ENCODE measurements at places on chromosomes 11 and 22.

GRCh38 chr11:114166897-114167323 is 107.4 kb downstream of the ZBTB16 start:
- no peak for DNase-seq

DNA sequence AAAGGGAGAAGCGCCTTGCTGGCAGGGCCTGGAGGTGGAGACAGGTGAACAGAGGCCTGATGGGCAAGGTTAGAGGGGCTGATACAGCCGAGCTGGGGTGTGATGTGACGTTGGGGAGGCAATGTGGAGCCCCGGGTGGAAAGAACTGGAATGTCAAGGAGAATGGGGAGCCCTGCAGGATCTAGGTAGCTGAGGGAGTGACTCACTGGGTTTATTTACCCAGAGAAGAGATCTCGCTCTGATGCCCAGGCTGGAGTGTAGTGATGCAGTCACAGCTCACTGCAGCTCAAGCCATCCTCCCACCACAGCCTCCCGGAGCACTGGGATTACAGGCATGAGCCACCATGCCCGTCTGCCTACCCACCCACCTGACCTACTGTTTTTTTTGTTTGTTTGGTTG is 1.9 kb upstream of the CYB5R3 start:
- DNase-seq, result no peak

DNA sequence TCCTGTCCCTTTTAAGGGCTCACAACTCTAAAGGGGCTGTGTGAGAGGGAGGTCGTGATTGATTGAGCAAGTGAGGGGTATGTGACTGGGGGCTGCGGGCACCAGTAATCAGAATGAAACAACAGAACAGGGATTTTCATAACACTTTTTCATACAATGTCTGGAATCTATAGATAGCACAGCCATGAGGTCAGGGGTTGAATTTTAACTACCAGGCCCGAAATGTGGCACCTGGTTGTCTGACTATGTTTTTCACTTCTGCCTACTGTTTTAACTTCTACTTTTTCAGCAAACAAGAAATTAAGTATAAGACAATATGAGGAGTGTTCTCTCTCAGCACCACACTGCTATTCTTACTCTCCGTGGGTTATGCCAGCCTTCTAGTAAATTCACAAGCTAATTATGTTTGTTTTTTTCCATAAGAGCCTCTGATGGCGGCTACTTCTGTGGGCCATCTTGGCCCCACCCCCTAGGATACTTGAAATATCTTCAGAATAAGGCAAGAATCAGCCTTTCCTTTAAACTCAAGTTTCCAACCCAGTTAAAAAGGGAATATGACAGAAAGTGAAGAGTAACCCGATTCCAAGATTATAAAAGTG is 552.8 kb upstream of the CHORDC1 start:
- DNase-seq, result no peak

DNA sequence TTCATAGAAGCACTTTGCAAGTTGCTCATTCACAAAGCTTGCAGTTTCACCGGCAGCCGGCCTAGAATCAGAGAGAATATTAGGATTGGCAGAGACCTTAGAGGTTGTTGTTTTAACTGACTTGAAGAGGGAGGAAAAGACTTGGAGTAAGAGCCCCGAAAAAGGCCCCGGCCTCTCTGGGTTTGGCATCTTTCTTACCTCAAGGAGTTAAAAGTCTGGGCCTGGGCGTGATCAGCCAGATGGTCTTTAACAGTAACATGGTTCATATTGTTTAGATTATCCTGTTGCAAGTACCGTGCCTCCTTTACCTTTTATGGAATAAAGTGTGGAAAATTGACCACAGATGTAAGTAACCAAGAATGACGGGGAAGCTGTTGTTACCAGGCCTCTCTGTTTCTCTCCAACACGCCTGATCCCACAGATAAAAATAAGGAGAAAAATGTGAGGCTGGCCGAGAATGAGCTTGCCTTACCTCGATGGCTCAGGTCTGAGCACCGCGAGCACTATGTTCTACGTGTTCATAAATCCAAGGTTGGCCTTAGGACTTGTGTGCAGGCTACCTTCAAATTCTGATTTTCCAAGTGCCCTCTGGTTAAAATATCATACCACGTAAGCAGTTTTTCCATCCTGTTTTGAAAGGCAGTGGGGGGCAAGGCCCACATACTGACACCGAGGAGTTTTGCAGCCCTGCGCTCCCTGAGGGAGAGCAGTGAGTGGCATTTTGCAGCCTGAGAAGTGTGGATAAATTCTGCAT is 56.4 kb downstream of the PARVA start:
- DNase-seq, result no peak

- DNase-seq, result no peak
These were observed 29.4 kb upstream of the DRD2 start for GRCh38 chr11:113504586-113504985.

GRCh38 chr11:72792437-72793021 is 1.3 kb downstream of the STARD10 start:
- DNase-seq, result no peak

DNA sequence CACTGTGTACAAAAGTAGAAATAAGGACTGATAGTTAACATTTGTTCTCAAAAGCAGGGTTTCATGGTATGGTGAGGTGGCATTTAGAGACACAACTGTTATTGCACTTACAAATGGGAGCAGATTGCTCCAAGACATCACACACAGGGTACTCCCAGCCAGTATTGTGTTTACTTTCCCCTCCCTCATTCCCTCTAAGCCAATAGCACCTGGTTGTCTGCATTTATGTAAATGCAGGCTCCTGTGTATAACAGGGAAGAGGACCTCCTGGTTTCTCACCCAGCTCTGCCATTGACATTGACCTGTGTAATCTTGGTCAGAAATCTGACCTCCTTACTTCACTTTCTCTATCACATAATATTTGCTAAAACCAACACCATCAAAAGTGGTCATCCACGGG is 154.4 kb downstream of the NAV2 start:
- DNase-seq, result no peak

DNA sequence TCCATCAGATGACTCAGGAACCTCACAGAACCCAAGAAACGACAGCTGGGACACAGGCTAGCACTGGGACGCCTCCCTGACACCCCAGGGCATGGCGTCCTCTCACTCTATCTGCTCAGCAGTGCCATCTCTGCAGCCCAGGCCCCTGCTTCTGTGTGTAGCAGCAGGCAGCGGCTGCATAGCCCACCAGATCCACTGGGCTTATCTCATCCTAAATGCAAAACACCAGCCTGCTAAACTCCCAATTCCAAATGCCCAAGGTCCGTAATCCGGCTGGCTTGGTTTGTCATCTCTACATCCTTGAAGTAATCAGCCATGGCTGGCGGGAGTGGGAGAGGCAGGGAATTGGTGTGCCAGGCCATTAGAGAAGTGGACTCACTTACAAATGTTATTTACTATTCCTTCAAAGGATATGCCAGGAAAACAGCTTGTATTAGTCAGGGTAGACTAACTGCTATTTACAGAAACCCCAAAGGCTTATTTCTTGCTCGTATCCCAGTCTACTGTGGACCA is 30.7 kb downstream of the SPATA19 start:
- no peak for DNase-seq

- no peak for DNase-seq
These were observed 21.9 kb upstream of the POLD3 start for GRCh38 chr11:74570266-74571061.

GRCh38 chr11:66363187-66363601 is 8.4 kb downstream of the SLC29A2 start:
- no peak for DNase-seq

DNA sequence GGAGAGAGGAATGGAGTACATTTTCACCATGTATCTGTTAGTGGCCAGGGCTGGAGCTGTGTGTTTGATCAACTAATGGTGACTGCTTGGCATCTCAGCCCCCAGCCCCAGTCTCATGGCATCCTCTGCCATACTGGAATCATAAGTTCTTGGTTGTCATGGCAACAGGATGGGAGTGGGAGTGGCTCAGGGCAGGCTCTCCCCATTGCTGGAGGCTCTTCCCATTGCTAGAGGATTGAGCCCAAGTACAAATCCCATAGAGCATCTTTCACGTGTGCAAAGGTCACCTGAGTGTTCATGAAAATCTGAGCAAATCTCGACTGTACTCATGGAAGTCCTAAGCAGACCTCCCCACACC is 14.9 kb downstream of the DNAJB13 start:
- DNase-seq, result no peak

GRCh38 chr22:35766654-35767580 is 49.2 kb downstream of the APOL5 start:
- DNase-seq, result no peak

All from stimulated activated CD4-positive, alpha-beta T cell treated with anti-CD3 and anti-CD28 coated beads, TNF-alpha, amount 100 ng/mL, for 48 hours (primary cell).